ENCODE measurements at places on chromosomes 1 and 21.
A peak's percentile ranks its signal among the peaks of the same experiment; 100 is the strongest.

DNA sequence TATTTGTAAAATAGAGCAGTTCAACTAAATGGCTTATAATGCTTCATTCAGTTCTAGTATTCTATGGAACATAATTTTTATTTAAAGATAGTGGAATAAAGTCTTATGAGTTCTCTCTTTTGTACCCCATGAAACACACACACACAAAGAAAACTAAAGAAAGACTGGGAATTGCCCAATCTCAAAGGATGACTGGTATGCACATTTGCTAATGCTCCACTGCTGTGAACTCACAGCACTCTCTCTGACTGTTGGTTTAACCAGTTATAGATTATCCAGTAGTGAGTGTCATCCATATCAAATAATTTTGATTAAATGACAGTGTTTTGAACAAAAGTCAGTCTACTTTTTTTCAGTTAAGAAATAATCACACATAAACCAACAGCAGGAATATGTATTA is 1082.4 kb upstream of the B3GALT2 start:
- no peak for DNase-seq

DNA sequence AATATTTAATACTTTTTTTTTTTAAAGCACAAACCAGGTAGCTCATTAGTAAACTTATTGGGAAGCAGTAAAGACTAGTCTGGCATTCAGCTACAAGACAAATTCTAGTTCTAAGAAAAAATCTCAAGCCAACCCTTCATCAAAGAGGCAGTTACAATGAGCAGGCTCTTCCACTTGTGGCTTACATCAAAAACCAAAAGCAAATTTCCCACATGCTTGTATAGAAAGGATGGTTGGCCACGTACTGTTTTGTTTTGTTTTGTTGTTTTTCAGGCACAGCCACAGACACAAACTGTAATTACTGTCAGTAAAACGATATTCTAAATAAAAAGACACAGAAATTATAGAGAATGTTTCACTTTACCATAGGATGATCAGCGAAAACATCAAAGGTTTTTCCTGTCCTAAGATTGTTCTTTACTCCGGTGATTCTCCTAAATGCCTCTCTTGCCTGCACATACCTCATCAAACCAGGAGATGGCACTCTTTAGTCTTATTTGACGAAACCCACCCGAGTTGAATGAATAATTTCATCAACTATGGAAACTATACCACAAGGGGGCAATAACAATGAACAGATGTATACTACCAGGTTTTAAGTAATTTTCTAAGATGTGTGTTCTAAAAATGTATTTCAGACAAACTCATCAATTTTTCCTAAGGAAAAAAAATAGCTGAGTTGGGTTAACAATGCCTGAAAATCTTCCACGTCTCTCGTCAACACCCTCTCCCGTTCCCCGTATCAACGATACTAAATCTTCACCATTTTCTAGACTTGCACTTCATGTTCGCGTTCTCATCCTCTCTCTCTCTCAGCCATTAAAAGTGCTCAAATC is 26.9 kb downstream of the RPL5 start:
- DNase-seq, result peak; percentile 53

DNA sequence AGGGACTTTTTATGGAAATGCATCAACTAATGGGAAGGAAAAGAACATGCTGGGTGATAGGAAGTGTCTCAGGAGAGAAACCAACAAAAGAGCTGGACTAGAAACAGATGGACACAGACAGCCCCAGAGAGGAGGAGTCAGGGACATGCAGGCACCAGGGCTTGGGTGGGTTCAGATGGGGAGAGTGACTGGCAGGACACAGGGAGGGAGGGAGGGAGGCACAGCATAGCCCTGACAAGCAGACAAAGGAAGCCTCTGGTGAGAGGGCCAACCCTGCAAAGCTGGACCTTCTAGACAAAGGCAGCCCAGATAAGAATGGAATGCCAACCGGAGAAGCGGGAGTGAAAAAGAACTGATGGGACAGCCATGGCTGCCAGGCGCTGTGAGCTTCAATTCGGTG is 568.8 kb downstream of the AJAP1 start:
- no peak for DNase-seq

- no peak for DNase-seq
Observed at GRCh38 chr1:147389532-147390184, 147.2 kb downstream of the CHD1L start.

DNA sequence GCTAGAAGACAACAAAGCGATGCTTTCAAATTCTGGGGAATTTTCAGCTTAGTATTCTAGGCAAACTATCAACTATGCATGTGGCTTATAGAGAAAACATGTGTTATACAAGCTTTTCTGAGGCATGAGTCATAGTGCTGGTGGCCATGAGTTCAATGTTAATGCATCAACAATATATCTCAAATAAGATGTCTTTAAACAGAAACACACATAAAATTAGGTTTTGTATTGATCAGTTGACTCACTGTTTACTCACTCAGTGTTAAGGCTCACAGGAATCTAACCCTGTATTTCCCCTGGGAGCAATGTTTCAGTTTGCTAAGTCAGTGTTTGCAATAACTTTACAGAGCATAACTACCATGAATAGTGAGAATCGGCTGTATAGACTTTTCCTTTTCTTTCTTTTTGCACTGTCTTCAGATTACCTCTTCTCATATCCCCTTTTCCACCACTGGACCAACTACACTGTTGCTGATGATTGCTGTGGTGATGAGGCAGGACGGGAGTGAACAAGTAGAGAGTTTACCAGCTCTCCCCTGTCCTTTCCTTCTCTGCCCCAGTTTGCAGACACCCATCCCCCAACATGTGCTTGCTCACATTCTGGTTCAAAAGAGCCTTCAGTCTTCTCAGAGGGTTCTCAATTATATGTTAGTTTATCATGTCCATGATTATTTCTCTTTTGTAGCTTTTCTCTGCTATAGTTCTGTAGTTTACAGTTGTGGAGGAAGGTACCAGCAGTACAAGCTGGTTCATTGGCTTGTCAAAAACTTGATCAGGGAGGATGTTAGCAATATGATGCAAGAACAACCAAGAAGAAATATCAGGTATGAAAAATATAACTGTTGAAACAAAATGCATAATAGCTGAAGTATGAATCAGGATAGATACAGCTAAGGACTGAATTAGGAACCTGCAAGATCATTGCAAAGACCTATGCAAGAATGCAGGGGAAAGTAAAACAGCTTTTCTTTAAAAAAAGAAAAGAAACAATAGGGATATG is 23.9 kb downstream of the CD2 start:
- DNase-seq, result no peak

- DNase-seq, result no peak
Observed at GRCh38 chr1:232980355-232980978, 30.1 kb downstream of the NTPCR start.

GRCh38 chr1:246364415-246364941 is 142.6 kb downstream of the SMYD3 start:
- DNase-seq, result peak; percentile 18

GRCh38 chr21:28804089-28804670 is 188.5 kb downstream of the LTN1 start:
- DNase-seq, result no peak
